Fibroblast of skin of scalp (primary cell): ENCODE measurements at places on chromosomes 12 and 14.
A peak's percentile ranks its signal among the peaks of the same experiment; 100 is the strongest.

DNA sequence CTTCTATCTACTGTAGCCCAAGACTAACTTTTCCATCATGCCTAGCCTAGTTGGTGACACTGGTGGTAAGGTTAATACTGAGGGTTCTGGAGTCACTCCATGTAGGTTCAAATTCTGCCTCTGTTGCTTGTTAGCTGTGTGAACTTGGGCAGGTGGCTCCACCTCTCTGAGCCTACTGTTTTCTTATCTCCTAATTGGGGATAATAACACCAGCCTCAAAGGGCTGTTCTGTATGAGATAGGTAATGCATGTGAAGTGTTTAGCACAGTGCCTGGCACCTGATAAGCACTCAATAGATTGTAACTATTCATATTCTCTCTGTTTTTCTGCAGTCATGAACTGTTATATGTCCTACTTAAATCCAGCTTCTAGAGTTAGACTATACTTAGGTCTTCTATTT is 17.5 kb upstream of the SPPL3 start:
- no peak for DNase-seq

DNA sequence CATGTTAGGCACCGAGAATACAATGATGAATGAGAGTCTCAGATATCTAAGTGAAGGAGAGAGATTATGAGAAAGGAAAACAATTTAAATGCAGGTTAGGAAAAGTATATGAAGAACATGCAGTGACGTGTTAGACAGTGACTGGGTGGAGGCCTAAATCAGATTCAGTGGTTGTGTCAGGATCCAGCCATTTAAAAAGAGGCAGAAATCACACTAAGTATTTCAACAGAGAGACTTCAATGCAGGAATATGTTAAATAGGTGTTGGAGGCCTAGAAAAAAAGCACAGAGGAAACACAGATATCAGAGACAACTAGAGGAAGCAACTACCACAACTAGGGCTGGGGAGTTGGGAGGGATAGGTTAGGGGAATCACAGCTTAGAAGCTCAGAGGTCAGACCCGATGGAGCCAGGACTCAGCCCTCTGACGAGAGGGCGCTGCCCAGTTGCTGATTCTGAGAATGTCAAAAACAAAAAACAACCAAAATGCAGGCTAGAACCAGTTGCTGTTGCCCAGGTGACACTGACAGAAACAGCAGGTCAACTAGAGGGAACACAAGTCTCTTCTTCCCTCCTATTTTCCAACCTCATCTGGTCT is 3.0 kb upstream of the GARIN2 start:
- DNase-seq, result no peak

- DNase-seq, result peak; percentile 77
Observed at GRCh38 chr12:56987551-56988053, 18.7 kb downstream of the ZBTB39 start.

GRCh38 chr12:32561931-32562341 is 117.2 kb upstream of the DNM1L start:
- no peak for DNase-seq

DNA sequence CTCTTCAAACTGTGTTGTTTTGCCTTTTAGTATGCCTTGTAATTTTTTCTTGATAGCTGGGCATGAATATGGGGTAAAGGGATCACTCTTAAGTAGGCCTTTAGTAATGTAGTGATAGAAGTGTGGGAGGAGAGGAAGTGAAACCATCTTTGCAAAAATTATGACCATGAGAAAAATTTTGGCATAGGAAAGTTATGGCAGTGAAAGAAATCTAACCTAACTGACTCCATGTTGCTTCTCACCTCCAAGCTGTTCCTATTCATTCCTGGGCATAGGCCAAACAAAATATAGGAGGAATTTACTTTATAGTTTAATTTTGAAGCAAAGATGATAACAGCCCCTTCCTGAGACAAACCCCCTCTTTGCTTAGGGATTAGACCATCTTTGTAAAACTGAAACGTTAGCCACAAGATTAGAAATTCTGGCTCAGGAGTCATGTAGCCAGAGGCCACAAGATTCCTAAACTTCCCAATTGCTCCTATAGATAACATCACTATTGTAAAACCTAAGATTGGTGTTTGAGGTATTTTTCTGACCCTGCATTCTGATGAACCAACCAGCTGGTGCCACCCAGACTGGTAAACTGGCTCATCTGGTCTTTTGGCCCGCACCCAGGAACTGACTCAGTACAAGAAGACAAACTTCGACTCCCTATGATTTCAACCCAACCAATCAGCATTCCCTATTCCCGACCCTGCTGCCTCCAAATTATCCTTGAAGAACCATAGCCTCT is 45.8 kb downstream of the CRADD start:
- no peak for DNase-seq

DNA sequence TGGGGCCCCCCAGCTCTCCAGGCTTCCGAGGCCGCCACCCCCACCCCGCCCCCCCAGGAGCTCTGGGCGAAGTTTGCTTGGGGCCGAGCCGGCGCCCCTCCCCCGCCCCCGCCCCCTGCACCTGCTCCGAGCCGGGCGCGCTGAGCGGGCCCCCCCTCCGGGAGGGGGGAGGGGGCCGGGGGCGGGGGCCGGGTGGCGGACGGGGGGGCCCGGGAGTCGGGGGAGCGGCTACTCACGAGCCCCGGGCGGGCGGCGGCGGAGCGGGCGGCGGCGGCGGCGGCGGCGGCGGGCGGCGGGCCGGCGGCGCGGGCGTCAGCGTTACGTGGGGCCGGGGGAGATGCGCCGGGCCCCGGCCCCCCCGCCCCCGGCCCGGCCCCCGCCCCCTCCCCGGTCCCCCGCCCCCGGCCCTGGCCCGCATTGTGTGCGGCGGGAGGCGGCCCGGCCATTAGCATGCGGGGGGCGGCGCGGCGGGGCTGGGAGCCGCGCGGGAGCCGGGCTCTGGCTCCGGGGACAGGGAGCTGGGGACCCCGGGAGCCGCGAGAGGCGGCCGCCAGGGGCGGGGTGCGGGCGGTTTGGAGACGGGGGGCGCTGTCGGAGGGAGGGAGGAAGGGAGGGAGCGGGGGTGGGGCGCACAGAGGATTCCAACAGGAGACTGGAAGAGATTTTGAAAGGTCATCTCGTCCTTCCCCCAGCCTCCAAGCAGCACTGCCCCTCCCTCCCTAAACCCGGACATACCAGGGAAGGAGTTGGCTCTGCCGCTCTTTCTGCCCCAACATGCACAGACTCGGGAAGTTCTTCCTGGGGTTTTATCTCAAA is at the start of gene ZNF219:
ZNF219 (minus strand) TSS at position 580 of the 816 bp plus-strand sequence. CDS start 5,064 bp downstream, outside the sequence.
- peak; percentile 58 for DNase-seq

DNA sequence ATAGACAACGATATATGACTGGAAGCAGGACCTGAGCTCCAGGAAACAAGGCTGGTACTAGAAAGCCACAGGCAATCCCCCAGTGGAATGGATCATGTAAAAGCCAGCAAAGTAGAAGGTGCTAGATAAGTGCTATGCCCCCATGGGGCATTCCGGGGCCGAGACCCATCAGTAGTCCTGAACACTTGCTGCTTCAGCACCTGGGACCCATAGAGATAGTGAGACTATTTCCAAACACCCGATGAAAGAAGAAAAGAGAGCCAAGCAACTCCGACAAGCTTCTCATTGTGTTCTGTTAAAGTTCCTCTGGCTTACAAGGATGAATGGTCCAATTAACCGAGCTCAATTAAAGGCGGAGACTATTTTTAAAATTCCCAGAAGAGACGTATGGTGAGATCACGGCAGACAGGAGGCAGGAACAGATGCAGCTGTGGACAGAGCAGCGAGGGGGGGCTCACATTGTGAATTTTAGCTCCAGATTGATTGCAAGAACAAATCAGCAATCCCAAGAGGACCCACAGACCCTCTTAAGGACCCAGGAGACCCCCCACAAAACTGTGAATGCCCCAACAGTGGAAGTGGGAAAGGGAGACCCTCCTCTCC is 142.5 kb upstream of the OVCH1 start:
- DNase-seq, result no peak

GRCh38 chr12:22682663-22683062 is 57.7 kb downstream of the ETNK1 start:
- no peak for DNase-seq

DNA sequence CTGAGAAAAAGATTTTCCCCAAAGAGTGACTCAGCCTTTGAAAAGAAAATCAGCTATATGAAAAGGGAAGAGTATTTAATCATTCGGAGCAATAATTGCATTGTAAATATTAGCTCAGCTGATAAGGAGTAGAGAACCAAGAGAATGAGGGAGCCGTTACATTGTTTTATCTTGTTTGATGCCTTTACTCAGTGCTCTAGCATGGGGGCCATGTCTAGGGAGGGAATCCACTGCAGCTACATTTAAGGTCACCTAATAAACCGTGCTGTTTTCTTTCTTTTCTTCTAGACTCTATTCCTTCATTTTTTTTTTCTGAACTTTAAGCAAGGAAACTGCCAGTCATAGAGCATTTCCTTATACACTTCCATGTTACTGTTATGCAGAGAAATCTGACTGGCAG is 447.0 kb downstream of the DIO2 start:
- no peak for DNase-seq

- peak; percentile 47 for DNase-seq
Observed at GRCh38 chr12:5614256-5614655, 182.3 kb downstream of the NTF3 start.

- no peak for DNase-seq
Observed at GRCh38 chr12:21985155-21985554, 43.9 kb upstream of the ABCC9 start.

DNA sequence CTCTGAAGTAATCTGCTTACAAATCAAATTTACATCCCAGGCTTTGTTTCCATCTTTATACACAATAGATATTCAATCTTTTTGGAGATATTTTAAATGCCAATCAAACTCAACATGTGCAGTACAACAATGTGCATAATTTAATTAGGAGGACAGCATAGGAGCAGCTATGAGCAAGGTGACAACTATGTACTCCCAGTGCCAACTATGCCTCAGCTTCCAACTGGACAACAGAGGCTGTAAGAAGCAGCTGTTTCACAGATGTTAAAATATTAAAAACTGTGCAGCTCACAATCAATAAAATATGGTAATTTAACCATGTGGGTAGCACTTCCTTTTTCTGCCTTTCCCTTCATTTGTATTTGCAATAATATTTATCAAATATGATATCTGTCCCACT is 99.9 kb downstream of the ST8SIA1 start:
- peak; percentile 77 for DNase-seq

- no peak for DNase-seq
Observed at GRCh38 chr14:72169521-72169920, 237.3 kb downstream of the RGS6 start.

- DNase-seq, result no peak
Observed at GRCh38 chr12:84222841-84223240, 689.8 kb downstream of the SLC6A15 start.

GRCh38 chr12:64181430-64182291 is 40.4 kb downstream of the KICS2 start:
- DNase-seq, result peak; percentile 97

DNA sequence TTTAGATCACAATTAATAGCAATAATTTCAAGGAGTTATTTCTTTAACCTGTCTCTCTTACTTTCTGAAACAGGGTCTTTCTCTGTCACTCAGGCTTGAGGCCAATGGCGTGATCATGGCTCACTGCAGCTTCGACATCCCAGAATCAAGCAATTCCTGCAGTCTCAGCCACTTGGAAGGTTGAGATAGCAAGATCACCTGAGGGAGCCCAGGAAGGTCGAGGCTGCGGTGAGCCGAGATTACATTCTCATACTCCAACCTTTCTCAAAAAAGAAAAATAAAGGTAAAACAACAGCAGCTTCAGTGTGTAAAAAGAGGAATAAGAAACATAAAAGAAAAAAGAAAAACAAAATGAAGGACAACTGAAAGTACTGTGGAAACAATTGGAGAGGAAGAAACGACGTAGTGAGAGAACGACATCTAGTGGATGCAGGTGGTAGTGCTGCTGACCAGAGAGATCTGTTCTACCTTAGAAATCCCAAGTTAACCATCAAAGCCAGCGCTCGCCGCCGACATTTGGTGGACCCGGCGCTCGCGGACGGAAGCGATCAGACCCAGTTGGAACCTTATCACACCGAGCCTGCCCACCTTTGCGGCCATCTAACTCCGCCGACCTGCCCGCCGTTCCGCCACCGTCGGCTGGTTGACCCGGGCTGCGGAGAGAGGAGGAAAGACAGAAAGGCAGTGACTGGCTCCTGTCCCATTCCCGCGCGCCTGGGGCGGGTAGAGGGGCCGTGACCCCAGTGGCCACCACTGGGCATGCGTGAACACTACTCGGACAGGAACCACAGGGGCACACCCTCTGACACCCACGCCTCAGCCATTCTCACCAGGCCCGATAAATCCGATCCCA is 196.1 kb downstream of the ALG10 start:
- DNase-seq, result peak; percentile 11

DNA sequence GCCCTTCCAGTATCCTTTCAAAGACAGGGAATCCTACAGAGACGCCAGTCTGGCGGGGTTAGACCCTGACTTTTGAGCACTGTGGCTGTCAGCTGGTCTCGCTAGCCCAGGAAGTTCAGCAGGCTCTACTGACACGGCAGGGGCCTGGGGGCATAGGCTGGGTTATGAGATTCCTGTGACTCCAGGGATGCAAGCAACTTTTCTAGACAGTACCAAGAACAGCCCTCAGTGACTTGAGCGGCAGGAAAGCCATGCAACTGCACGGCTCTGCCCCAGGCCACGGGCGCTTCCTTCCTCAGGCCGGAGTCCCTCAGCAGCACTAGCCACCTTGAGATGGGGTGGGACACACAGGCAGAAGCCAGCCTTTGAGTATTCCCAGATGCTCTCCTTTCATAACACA is 5.1 kb upstream of the SIVA1 start:
- no peak for DNase-seq

GRCh38 chr12:43761500-43761899 is 2.7 kb downstream of the IRAK4 start:
- no peak for DNase-seq

- DNase-seq, result no peak
Observed at GRCh38 chr12:109571773-109572505, 1.4 kb downstream of the MMAB start.

DNA sequence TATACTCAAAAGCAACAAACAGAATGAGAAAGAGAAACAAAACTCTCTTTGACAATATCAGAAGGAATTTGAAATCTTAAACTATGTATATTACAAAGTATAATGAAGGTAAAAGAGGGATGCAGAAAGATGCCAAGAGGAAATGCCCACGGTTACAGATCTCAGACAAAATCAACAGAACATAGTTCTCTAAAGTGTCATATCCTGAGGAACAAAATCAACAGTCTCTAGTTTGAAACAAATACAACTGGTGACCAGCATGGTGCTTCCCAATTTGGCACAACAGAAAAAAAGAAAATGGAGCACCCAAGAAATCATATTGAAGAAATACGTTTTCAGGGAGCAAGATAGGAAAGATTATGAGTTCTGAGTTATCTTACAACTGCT is 116.5 kb downstream of the METTL25 start:
- peak; percentile 18 for DNase-seq

GRCh38 chr12:68359674-68360073 is 27.5 kb upstream of the MDM1 start:
- peak; percentile 57 for DNase-seq

GRCh38 chr14:89870316-89870715 is 84.2 kb downstream of the EFCAB11 start:
- DNase-seq, result peak; percentile 79
